CD8-positive, alpha-beta memory T cell (primary cell): ENCODE measurements at places on chromosomes 6 and 20. TPM values are rescaled to one million over a fixed set of nuclear protein-coding genes. Genes with fewer than 3 reads are reported as not detected.
A peak's percentile ranks its signal among the peaks of the same experiment; 100 is the strongest.

DNA sequence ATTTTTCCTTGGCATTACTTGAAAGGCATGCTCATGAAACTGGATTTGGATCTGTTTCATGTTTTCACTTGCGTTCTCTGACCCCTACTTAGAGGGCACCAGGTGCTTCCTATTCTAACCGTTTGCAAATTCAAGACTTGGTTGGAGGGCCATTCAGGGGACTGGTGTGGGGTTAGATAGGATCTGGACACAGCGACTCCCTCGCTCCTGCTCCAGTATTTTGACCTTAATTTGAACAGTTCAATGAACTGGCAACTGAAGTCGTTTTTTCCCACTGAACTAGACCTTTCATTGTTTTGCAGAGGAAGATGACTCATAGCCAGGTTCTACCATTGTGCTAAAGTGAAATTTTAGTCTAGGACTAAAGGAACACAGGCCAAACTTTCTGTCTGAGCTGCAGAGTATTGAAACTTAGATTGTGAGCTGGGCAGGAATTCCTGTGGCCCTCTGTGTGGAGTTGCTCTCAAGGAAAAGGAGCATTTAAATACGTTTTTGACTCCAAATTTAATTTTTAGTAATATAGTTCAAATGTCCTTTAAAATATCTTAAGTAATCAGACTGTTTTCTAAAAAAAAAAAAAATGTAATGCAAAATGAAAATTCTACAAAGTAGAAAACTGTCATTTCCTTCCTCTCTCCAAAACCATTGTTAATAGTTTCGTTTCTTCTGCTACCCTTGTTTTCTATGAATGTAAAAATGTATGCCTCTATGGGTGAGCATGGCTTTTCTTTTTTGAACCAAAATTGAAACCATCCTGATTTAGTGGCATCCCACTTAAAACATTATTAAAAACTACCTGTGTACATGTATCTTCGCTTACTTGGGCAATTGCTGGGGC, 64.8 kb downstream of the UTRN start:
- peak overlapping the region; percentile 40 for H3K4me3 ChIP-seq
- no peaks in the 10 kb centered on the region for H3K36me3 ChIP-seq
- H3K27ac ChIP-seq: peak overlapping the region; percentile 40
- H3K27me3 ChIP-seq: no peaks in the 10 kb centered on the region
- H3K4me1 ChIP-seq: peaks cover 88% of the 10 kb centered on the region
- peak; percentile 37 for DNase-seq

- no peak overlapping the region for H3K4me3 ChIP-seq
- peaks cover 80% of the 10 kb centered on the region for H3K36me3 ChIP-seq
- H3K4me1 ChIP-seq: peaks cover 29% of the 10 kb centered on the region
- H3K27me3 ChIP-seq: no peaks in the 10 kb centered on the region
- DNase-seq: no peak
- H3K27ac ChIP-seq: no peak overlapping the region
Measured at GRCh38 chr6:24836109-24836508, 37.4 kb upstream of the ARMH2 start.

GRCh38 chr6:63514488-63515173, 57.6 kb upstream of the LOC128125822 start:
- no peaks in the 10 kb centered on the region for H3K27me3 ChIP-seq
- no peak overlapping the region for H3K27ac ChIP-seq
- DNase-seq: no peak
- no peaks in the 10 kb centered on the region for H3K36me3 ChIP-seq
- H3K4me3 ChIP-seq: no peak overlapping the region

PRL gene
- not detected for total RNA-seq

PROKR2 gene
- not detected for total RNA-seq

DNA sequence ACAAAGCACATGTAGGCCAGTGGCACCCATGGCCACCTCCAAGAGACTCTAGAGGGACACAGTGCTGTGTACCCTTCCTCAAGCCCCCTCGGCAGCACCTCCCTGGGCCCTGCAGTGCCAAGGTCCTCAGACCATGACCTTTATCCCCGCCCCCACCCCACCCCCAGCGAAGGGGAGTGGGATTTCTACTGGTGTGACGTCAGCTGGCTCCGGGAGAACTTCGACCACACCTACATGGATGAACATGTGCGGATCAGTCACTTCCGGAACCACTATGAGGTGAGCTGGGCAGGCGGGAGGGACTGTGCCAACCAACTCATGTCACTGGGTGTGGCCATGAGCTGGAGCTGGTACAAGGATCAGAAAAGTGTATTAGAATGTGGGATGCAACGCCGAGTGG, 38.0 kb downstream of the TTLL9 start:
- H3K27ac ChIP-seq: no peak overlapping the region
- no peaks in the 10 kb centered on the region for H3K36me3 ChIP-seq
- H3K4me1 ChIP-seq: no peaks in the 10 kb centered on the region
- H3K27me3 ChIP-seq: no peaks in the 10 kb centered on the region
- DNase-seq: no peak

- no peak overlapping the region for H3K4me3 ChIP-seq
- no peak for DNase-seq
- H3K4me1 ChIP-seq: peaks cover 12% of the 10 kb centered on the region
- H3K36me3 ChIP-seq: no peaks in the 10 kb centered on the region
- no peak overlapping the region for H3K27ac ChIP-seq
- H3K27me3 ChIP-seq: no peaks in the 10 kb centered on the region
Measured at GRCh38 chr6:52990342-52990741, 4.7 kb downstream of the GSTA4 start.

SPATA2 gene
- 16.0 TPM for total RNA-seq

FOXS1 gene
- not detected for total RNA-seq

FAM209B gene
- total RNA-seq: 1.2 TPM

DNA sequence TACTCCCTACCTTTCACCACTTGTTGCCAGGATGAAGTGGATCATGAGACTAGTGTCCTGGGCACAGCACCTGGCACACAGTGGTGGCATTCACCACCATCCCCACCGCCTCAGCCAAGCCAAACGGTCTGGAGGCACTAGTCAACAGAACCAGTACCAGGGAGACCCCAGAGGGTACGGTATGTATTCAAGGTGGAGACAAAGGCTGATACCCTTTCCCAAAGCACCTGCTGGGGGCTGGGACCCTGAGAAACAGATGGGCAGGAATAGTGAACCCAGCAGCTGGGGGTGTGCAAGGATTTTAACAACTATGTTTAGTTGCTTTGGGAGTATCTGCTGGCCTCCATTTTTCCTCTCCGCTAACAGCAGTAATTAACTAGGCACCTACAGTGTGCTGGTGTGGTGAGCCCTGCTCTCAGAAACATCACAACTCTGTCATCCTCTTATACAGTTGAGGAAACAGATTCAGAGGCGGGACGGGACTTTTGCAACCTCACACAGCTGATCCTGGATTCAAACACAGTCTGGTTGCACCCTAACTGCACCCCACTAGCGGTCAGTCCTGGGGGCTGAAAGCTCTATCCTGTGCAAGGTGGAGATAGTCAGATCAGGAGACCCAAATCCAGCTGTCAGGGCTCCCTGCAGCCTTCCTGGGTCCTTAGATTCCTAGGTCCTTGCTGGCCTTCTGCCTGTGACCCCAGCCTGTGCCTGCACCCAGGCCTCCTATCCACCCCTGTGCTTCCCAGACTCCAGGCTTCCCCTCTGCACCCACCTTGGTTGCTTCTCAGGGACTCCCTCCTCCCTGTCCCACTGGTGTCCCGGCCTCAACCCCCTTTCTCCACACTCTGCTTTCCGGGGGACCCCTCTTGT, 1.2 kb downstream of the SNTA1 start:
- no peaks in the 10 kb centered on the region for H3K36me3 ChIP-seq
- H3K4me1 ChIP-seq: peaks cover 19% of the 10 kb centered on the region
- H3K27ac ChIP-seq: no peak overlapping the region
- H3K27me3 ChIP-seq: no peaks in the 10 kb centered on the region
- H3K4me3 ChIP-seq: peak overlapping the region; percentile 36

COX4I2 gene
- total RNA-seq: not detected

GJA1 gene
- total RNA-seq: not detected

BTBD3 gene
- 0.80 TPM for total RNA-seq

DNA sequence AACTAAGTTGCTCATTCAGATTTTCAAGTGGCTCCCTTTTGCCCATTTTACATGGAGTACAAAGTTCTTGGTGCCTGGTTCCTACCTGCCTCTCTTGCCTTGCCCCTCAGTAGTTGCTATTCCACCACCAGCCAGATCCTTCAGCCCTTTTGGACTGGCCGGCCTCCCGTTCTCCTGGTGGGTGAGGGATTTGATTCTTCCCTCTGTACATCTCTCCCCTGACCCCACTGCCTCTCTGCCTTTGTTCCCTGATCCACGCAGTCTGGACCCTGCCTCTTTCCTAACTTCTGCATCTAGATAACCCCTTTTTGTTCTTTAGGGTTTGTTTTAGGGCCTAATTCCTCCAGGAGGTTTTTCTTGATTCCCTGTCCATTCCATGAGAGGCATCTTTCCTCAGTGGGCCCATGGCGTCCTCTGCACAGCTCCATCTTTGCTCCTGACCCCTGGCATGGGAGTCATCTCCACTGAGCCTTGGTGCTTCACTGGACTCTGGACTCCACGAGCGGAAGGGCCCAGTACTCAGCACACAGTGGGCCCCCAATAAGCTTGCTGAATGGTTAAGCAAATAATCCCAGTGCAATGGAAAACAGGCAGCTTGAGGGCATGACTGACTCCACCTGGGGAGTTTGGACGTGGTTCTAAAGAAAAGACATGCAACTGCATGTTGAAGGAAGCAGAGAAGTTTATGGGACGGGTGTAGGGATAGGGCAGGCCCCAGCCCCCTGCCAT, 309.3 kb upstream of the SUPT3H start:
- DNase-seq: no peak
- no peaks in the 10 kb centered on the region for H3K27me3 ChIP-seq
- no peaks in the 10 kb centered on the region for H3K4me1 ChIP-seq
- H3K36me3 ChIP-seq: no peaks in the 10 kb centered on the region
- H3K4me3 ChIP-seq: no peak overlapping the region

- H3K4me3 ChIP-seq: no peak overlapping the region
- H3K27me3 ChIP-seq: no peaks in the 10 kb centered on the region
- H3K27ac ChIP-seq: no peak overlapping the region
- no peaks in the 10 kb centered on the region for H3K4me1 ChIP-seq
- no peak for DNase-seq
Measured at GRCh38 chr6:104633125-104633524, 226.6 kb downstream of the HACE1 start.

JAG1 gene
- total RNA-seq: 0.24 TPM

DNA sequence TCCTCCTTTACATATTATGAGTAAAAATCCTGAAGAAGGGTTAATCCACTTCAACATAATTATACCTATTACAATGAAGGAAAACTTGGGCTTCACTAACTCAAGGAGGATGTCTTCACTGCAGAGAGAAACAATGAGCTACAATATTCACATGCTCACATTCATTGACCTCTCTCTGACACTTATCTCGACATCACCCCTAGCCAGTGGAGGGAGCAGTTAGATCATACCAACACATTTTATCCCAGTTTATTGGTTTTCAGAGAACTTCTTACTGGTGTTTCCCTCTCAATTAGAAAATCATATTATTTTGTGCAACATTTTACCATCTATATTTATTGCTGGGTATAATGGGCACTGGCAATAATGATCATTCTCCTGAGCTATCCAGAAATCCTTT, 646.5 kb downstream of the TENT5A start:
- no peaks in the 10 kb centered on the region for H3K27me3 ChIP-seq
- H3K27ac ChIP-seq: no peak overlapping the region
- no peaks in the 10 kb centered on the region for H3K4me1 ChIP-seq
- H3K4me3 ChIP-seq: no peak overlapping the region
- no peak for DNase-seq
- H3K36me3 ChIP-seq: no peaks in the 10 kb centered on the region

- H3K4me3 ChIP-seq: no peak overlapping the region
- no peak for DNase-seq
- peak overlapping the region; percentile 44 for H3K27ac ChIP-seq
- H3K4me1 ChIP-seq: peaks cover 43% of the 10 kb centered on the region
- no peaks in the 10 kb centered on the region for H3K27me3 ChIP-seq
Measured at GRCh38 chr6:41334482-41335040, 847 bp upstream of the NCR2 start.

GRCh38 chr20:36179170-36179945, 24.8 kb downstream of the EPB41L1 start:
- no peaks in the 10 kb centered on the region for H3K36me3 ChIP-seq
- H3K4me3 ChIP-seq: no peak overlapping the region
- H3K27me3 ChIP-seq: no peaks in the 10 kb centered on the region
- no peak overlapping the region for H3K27ac ChIP-seq
- no peak for DNase-seq

DNA sequence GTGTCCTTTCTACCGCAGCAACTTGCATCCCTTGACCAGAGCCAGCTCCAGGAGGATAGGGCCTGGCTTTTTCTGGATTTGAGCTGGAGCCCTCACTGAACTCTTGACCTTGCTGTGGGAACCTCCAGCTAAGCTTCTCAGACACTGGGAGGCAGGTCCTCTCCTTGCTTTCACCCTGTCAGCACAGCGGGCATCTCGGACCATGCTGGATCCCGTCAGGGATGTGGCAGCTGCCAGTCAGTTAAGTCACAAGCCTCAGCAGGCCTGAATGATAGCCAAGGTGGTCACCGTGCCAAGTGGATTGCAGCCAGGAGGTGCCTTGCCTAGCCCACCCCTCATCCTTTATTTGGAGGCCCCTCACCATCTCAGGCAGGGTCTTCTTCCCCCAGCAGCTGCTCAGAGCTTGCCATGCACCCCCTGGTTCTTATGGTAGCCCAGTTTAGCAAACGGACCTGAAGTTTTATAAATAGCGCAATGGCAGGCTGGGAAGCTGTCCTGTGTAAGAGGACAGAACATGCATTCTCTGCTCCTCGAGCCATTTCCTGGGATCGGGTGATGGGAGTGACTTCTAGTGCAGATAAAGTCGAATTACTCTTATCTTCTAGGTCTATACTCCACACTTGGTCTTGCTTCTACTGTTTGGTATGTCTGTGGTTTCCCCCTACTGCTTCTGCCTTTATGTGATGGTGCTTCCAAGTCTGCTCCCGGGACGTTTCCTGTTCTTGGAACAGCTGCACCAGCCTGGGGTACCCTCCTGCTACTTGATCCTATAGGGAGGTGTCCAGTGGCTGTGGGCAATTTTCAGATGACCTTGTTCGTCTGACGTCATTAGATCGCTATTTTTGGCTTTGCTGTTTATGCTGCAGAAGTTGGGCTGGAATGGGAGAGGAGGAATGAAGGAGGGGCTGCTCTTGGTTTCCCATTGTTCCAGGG, 7.1 kb upstream of the MYLK2 start:
- H3K36me3 ChIP-seq: no peaks in the 10 kb centered on the region
- no peak for DNase-seq
- H3K4me3 ChIP-seq: no peak overlapping the region
- no peak overlapping the region for H3K27ac ChIP-seq
- no peaks in the 10 kb centered on the region for H3K27me3 ChIP-seq

DNA sequence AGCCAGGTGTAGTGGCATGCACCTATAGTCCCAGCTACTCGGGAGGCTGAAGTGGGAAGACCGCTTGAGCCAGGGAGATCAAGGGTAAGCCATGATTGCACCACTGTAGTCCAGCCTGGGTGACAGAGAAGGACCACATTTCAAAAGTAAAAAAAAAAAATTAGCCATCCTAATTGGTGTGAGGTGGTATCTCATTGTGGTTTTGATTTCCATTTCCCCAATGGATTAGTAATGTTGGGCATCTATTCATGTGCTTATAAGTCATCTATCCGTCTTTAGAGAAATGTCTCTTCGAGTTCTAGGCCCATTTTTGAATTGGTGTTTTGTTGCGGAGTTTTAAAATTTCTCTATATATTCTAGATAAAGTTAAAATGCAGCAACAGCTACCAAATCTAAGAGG, 21.7 kb downstream of the ABHD12 start:
- DNase-seq: no peak
- no peaks in the 10 kb centered on the region for H3K36me3 ChIP-seq
- no peak overlapping the region for H3K27ac ChIP-seq
- no peak overlapping the region for H3K4me3 ChIP-seq

- H3K27me3 ChIP-seq: no peaks in the 10 kb centered on the region
- peaks cover 6% of the 10 kb centered on the region for H3K36me3 ChIP-seq
- no peaks in the 10 kb centered on the region for H3K4me1 ChIP-seq
- H3K4me3 ChIP-seq: no peak overlapping the region
- DNase-seq: no peak
Measured at GRCh38 chr6:111358454-111358853, 124.6 kb downstream of the REV3L start.
